ENCODE measurements at places on chromosomes 2 and 18.

DNA sequence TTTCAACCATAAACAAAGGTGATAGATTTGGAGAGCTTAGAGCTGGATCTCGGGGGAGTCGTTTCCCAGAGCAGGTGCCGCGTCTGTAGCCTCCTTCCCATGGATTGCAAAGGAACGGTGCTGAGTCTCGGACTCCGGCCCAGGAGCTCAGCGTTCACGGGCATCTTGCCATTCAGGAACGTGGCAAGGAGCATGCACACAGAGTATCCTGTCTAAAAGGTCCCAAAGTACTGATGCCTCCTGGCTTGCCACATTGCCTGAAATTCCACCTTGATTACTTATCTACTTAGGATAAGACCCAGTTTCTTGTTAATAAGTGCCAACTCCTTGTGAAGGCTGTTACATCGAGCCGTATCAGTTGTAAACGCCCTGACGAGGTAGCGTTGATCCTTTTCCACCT is 197.8 kb upstream of the MYT1L start:
- DNase-seq: no peak

- DNase-seq: no peak
Measured at GRCh38 chr18:74819433-74820059, 221.9 kb downstream of the ZNF407 start.

DNA sequence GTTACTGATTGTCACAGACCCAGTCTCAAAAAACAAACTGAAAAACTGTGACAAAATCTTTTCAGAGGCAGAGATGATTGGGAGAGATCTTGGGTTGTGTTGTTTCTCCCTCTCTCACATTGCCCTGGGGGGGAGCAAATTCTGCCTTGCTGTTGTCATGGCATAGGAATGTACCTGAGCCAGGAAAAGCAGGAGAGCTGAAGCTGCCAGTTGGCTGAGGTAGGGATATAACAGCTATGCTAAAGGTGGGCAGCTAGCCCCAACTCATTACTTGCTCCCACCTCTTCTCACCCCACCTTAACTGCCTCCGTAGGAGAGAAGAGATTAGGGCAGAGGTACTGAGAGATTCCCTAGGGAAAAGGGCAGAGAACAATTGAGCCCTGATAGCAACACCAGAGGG is 299.3 kb downstream of the OSR1 start:
- DNase-seq: no peak

GRCh38 chr18:7601936-7602335 is 34.8 kb downstream of the PTPRM start:
- no peak for DNase-seq

GRCh38 chr2:88176352-88176984 is 6.3 kb downstream of the THNSL2 start:
- no peak for DNase-seq

- no peak for DNase-seq
Measured at GRCh38 chr2:19098467-19099160, 259.8 kb downstream of the OSR1 start.

DNA sequence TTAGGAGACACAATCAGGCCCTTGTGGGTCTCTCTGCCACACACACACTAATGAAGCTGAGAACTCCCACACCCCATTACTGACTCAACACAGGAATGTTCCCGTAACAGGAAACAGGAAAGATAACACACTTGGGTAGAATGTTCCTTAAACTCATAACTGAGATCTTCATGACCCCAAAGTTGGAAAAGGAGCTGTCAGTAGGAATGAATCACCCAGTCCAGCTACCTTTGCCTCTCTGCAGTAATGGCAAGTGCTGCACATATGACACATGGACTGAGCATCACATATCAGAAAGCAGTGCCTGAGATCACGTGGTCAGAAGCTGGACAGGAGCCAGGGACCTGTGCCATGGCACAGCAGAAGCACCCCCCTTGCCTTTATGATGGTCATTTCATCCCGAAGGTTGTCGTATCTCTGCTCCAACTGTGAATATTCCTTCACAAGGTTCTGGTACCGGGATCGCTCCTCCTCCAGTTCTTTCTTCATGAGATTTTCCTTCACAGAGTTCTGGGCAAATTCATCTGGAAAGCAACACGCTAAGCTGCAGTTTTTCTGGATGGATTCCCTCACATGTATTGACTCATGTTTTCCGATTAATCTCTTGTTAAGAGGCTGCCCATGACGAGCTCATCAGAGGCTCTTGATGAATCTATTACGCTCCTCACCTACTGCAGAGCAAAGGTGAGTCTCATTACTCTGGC is 65.4 kb upstream of the ACAA2 start:
- DNase-seq: no peak

Data from CD4-positive, alpha-beta T cell treated with Interleukin-15 for 4 hours (primary cell).